ENCODE measurements at places on chromosomes 3 and 15.

DNA sequence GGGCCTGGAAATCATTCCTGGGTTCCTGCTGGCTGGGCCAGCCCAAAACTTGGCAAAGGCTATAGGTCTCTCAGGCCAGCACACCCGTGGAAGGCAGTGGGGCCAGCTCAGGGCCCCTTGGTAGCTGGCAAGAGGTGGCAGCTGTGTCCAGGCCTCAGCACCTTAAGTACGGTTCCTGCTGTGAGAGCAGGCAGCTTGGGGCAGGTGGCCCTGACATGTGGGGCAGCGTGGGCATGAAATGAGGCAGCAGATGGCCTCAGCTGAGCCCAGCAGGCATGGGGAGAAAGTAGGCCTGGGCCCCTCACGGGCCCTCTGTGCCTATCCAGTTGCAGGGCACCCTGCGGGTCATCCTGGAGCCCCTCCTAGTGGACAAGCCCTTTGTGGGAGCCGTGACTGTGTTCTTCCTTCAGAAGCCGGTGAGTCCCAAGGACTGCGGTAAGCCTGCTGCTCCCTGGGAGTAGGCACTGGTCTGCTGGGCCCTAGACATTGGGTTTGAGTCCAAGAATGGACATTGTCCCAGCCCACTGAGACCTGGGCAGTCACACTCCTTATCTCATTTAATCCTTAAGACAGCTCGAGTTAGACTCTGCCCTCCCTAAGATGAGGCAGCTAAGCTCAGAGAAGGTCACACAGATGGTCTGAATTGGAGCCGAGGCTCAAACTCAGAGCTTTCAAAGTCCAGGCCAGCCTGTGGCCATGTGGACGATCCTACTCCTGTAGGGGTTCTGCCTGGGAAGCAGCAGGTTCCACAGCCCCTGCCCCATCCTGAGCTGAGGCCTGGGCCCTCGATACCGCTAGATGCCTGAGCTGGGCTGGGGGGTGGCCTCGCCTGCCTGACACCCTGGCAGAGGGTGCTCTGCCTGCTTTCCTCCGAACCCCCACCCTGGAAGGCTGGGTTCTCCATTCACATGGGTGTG is 25.5 kb downstream of the ESYT3 start:
- DNase-seq = no peak

- no peak for DNase-seq
These were observed 189.4 kb upstream of the CHRNA7 start for GRCh38 chr15:31840849-31841476.

DNA sequence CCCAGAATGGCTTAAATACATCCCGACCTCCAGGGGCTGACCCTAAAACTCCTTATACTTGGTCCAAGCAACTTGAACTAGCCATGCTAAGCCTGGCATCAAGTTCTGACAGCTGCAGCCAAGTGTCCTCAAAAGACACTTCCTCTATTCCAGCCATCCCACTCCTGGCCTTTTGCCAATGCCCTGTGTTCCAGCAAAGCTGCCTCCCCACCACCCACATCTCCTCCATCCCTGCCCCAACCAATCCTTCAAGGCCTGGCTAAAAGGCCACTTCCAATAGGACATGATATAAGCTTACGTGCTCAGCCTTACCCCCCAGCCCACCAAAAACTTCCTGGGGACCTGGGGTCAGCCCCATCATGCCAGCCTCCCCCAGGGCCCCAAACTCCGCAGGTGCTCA is 40.9 kb downstream of the SEMA3G start:
- DNase-seq = peak; percentile 30

GRCh38 chr3:104178680-104179079 is 1188.0 kb upstream of the ALCAM start:
- no peak for DNase-seq

- no peak for DNase-seq
These were observed 153.0 kb downstream of the THRB start for GRCh38 chr3:24341668-24342067.

GRCh38 chr15:36682101-36682500 is 102.7 kb downstream of the CDIN1 start:
- no peak for DNase-seq

DNA sequence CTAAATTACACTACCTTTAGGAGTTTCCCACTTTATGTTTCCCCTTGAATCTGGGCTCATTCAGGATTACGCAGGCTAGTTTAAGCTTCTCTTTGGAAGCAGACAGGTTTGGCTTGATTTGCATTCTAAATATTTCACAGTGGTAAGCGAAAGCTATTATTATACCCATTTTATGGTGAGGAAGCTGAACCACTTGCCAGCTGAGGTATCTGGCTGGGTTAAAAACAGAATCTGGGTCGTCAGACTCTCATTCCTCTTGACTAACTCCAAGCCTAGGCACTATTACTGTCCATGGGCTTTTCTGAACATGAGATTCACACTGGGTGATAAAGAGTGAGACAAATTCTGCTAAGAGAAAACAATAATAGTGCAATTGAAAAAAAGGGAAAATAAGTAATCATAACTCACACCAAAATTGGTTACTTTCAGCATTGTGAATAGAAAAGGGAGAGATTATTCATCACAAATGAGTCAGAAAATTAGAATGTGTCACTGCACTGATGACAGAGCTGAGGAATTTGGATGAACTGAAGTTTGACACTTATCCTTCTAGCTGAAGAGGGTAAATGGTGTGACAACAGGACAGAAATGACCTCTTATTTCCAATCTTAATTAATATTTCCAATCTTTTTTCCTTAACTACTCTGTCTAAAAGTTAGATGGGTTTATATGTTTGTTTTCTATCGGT is 211.3 kb downstream of the TIGIT start:
- DNase-seq = no peak

GRCh38 chr3:14879211-14879874 is 60.6 kb downstream of the FGD5 start:
- no peak for DNase-seq

DNA sequence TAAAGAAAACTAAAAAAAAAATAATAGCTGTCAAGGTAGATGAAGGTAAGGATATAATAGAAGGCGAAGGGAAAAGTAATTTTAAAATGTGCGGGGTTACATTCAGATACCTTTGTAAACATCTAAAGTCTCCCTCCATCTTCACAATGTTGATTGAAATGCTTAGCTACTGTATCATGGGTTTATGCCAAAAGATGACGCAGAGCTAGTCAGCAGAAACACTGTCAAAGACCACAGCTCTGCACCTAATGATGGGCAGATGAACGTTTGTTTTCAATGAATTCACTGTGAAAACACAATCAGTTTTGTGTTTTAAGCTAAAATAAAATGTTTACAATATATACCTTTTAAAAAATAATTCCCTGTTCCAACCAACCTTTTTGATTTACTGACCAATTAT is 61.2 kb downstream of the RFTN1 start:
- DNase-seq = no peak

DNA sequence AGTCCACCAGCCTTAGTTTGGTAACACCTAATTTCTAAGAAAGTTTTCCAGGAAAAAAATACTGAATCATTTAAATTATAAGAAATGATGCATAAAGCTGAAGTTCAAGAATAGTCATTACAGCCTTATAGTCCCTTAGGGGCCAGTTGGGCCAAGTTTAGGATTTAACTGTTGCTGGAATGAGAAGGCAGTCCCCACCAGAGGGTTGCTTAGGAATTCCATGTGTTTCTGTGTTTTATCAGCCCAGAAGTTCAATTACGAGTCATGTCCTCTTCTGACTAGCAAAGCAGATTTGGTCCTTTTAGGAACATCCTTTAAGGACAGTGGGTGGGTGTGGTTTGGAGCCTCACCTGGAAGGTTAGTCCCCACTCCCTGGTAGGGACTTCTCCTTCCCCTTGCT is 57.0 kb upstream of the NR2E3 start:
- DNase-seq = no peak

DNA sequence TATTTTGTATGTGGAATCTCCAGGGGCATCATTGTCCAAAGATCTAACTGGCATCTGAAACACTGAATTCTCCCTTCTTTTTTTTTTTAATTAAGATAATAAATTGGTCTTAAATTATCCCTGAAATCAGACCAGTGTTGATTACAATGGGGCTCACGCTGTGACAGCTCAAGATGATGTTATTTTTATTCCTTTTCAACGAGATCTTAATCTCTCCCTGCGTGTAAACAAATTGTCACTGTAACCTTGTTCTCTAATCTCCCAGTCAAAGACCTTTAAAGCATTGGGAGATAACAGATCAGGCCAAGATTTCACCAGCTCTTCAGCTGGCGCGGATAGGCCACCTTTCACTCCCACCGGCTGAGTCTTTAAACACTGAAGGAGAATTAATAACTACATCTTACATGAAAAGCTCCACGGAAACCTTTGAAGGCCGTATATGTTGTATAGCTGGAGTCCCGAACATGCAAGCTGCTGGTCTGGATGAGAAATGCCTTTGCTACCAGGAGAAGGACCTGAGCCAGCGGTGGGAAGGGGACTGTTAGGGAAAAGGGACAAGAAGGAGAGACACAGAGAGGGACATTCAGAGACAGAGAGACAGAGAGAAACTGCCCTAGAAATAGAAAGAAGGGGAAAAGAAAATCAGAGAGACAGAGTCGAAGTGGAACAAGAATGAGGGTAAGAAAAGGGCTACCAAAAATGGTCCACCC is 418.8 kb upstream of the NR2F2 start:
- DNase-seq = no peak

DNA sequence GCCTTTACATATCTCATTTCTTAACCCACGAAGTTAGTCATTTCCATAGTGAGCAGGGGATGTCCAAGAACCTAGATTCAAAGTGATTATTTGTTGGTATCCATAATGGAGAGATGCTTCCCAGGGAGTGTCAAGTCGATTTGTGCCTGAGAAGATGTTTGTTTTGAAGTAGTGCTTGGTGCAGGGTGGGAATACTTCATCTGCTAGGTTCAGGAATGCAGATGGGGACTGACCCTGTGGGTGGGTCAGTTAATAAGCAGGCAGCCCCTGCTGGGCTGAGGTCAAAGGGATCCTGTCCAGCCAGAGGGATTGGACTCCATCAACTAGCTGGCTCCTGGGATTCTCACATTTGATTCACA is 44.1 kb upstream of the VILL start:
- no peak for DNase-seq

GRCh38 chr15:79811406-79812405 is 85.1 kb downstream of the MTHFS start:
- peak; percentile 64 for DNase-seq

GRCh38 chr3:134722969-134723368 is 72.1 kb upstream of the EPHB1 start:
- no peak for DNase-seq

DNA sequence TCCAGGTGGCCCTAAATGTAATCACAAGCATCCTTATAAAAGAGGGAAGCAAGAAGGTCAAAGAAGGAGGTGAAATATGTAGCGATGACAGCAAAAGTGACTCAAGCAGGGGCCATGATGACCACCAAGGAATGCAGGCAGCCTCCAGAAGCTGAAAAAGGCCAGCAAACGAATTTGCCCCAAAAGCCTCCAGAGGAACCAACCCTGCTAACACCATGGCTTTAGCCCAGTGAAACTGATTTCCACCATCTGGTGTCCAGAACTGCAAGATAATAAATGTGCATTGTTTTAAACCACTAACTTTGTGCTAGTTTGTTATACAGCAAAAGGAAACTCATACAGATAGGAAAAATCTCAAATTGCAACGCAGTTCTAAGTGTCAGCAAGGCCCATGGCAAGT is 23.0 kb upstream of the RBSN start:
- no peak for DNase-seq

GRCh38 chr3:126112531-126113237 is 28.8 kb upstream of the SLC41A3 start:
- no peak for DNase-seq

DNA sequence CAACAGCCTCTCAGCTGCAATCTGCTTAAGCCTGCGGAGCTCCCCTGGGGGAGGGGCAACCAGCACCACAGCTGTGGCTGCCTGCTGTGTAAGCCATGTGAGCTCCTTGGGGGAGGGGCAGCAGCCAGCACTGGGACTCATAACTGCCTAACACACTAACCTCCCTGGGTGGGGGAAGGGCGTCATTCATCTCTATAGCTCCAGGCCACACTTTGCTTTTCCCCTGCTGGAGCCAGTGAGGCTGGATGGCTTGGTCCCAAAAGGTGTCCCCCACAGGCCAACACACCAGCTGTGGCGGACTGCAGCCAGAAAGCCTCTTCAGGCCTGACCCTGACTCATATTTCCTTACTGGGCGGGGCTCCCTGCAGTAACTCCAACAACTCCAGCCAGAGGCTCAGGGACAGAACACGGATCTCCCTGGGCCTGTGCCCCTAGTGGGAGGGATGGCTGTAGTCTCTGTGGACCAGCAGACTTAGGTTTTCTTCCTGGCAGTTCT is 129.8 kb downstream of the PPM1L start:
- peak; percentile 86 for DNase-seq

DNA sequence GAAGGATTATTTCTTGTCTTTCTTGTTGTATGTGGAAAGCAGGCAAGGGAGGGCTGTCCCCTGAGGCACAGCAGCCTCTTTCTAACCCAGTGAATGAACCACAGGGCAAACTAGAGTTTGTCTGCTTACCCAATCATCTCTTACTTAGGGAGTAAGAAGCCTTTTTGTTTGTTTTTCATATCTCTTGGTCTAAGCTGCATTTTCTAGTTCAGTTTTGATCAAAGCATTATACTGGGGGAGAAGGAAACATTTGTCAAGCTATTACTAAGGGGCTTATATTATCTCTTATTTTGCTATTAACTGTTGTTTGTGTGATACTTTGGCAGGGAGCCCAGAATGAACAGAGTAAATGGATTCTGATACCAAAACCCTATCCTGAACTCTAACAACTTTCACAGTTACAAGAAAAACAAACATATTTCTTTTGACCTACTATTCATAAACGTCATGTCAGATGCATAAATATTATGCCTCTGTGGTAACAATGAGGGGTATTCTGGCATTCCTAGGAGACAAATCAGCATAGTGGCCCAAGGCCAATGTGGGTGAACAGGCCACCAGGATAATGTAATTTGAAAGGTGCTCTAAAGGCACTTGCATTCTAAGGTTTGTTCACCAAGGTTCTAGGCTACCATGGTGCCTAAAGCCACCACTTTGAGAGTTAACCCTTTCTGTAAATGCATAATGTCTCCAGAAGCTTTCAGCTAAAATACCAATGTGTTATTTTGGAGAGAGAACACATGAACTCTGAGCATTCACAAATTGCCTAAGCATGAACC is 271.6 kb upstream of the ZPLD1 start:
- DNase-seq = no peak

DNA sequence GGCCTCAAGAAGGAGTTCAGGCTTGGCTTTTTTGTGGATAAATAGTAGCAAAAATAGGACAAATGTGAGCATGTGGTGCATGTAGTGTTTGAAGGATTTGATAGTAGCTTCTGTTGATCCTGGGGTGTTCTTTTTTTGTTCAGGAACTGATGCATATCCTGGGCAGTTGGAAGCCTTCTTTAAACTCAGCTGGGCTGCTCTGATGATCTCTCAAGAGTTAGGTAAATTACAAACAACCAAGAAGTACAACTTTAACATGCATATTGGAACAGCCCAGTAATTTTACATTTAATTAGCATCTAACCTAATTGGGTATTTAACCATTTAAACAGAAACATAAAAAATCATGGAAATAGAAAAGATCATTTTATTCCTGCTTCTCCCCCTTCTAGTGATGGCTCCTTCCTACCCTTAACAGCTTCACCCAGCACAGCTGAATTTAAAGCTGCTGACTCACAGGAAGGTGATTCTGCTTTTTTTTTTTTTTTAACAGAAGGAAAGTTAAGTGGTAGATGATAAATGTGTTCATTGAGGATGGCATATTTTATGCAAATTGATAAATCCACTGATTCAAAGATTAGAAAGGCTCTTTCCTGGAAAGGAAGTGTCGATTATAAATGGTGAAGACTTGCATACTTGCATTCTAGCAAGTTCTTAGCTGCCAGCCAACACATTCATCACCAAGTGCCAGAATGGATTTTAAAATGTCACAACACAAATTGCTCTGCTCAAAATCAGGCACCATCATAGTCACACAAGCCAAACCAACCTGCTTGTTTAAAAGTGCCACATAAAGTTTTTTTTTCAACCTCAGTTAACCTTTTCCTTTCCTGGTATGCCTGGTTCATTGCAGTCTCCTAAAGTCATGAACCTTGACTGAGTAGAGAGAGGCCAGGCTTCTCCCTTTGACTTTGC is 20.0 kb downstream of the SLC35G2 start:
- DNase-seq = no peak

Measured in left hindlimb (tissue), 1 donor.